ENCODE measurements at places on chromosomes 7 and 10.

GRCh38 chr7:153354071-153354470 is 594.5 kb downstream of the ACTR3B start:
- no peak for DNase-seq

GRCh38 chr7:136654406-136654805 is 214.0 kb upstream of the CHRM2 start:
- no peak for DNase-seq

- no peak for DNase-seq
Measured at GRCh38 chr7:122315507-122316466, 11.2 kb upstream of the FEZF1 start.

GRCh38 chr10:103599211-103599610 is 105.7 kb downstream of the NEURL1 start:
- no peak for DNase-seq

DNA sequence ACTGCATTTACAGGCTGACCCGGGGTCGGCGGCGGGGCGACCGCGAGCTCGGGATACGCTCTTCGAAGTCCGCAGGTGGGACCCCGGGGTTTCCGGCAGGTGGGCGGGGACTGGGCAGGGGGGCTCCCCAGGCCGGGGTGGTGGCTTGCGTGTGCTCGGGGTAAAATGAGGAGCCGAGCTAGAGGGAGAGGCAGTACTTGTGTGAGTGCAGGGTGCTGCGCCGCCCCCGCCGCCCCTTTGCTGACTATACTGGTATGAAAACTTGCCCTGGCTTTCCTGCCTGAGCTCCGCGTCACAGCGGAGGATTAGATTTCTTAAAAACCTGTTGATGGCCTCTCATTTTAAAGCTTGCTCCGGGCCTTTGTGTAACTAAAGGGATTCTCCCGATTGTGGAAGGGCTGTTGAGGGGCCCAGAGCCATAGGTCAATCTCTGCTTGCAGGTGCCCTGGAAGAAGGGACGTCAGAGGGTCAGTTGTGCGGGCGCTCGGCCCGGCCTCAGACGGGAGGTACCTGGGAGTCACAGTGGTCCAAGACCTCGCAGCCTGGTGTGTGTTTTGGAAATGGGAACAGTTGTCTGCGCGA is 488 bp downstream of the ARMC10 start:
- peak; percentile 76 for DNase-seq

GRCh38 chr10:103568505-103568904 is 75.0 kb downstream of the NEURL1 start:
- no peak for DNase-seq

All from stimulated activated CD4-positive, alpha-beta T cell treated with anti-CD3 and anti-CD28 coated beads, Interleukin-4, amount 100 ng/mL, for 4 hours (primary cell).